ENCODE measurements at places on chromosomes 13 and 19. TPM values are rescaled to one million over a fixed set of nuclear protein-coding genes. Genes with fewer than 3 reads are reported as not detected.

GRCh38 chr13:100853434-100853833 lies 178.8 kb upstream of the TMTC4 start:
- no peak for DNase-seq
- no peaks in the 10 kb centered on the region for H3K27me3 ChIP-seq
- H3K4me1 ChIP-seq = no peaks in the 10 kb centered on the region
- H3K4me3 ChIP-seq = no peak overlapping the region
- no peaks in the 10 kb centered on the region for H3K36me3 ChIP-seq

- H3K4me1 ChIP-seq = no peaks in the 10 kb centered on the region
- no peak for DNase-seq
- H3K27ac ChIP-seq = no peak overlapping the region
- no peaks in the 10 kb centered on the region for H3K27me3 ChIP-seq
- no peaks in the 10 kb centered on the region for H3K36me3 ChIP-seq
Measured at GRCh38 chr13:62129000-62129551, 713.4 kb upstream of the PCDH20 start.

DNA sequence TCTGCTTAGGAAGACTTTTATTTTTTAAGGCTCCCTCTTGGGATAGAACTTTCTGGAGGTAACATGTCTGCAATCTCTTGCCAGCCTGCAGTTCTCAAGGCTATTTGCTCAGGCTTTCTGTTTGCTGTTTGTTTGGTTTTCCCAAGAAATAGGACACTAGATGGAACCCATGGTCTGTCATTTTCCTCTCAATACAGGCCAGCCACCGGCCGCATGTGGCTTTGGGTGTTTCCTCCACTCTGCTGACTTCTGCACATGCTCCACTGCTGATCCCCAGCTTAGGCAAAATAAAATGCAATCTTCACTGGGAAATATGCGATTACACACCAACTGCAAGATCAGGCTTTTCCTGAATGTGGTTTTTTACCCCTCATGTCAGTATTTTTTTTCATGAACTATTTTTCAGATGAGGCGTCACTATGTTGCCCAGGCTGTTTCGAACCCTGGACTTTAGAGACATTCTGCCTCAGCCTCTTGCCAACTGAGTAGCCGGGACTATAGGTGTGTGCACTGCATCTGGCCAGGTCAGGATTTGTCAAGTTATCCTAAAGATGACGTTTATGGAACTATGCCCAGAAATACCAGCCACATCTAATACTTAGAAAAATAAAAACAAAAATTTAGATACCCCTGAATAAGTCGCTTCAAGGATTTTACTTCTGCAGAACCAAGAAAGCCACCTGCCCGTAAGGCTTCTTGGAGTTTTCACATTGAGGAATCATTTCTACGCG lies 94.3 kb upstream of the PABPC3 start:
- H3K27ac ChIP-seq = no peak overlapping the region
- no peak for DNase-seq
- no peaks in the 10 kb centered on the region for H3K36me3 ChIP-seq
- no peaks in the 10 kb centered on the region for H3K4me1 ChIP-seq
- no peaks in the 10 kb centered on the region for H3K27me3 ChIP-seq

DNA sequence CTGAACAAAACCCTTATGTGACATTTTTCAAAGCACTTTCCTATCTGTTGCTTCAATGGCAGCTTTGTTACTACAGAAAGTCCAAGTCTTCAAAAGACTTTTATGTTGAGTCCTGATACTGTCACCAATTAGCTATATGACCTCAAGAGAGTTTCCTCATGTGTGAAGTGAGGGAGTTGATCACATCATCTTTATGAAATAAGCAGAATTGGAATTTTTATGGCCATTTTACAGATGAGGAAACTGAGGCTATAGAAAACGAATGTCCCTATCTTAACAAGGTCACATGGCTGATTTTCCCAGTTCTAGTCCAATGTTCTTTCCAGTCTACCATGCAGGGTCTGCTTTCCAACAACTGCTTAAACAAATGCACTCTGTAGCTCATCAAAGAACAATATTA lies 2.6 kb downstream of the TNFRSF19 start:
- H3K4me1 ChIP-seq = no peaks in the 10 kb centered on the region
- no peaks in the 10 kb centered on the region for H3K36me3 ChIP-seq
- no peak overlapping the region for H3K4me3 ChIP-seq
- H3K27me3 ChIP-seq = no peaks in the 10 kb centered on the region
- H3K27ac ChIP-seq = no peak overlapping the region

DNA sequence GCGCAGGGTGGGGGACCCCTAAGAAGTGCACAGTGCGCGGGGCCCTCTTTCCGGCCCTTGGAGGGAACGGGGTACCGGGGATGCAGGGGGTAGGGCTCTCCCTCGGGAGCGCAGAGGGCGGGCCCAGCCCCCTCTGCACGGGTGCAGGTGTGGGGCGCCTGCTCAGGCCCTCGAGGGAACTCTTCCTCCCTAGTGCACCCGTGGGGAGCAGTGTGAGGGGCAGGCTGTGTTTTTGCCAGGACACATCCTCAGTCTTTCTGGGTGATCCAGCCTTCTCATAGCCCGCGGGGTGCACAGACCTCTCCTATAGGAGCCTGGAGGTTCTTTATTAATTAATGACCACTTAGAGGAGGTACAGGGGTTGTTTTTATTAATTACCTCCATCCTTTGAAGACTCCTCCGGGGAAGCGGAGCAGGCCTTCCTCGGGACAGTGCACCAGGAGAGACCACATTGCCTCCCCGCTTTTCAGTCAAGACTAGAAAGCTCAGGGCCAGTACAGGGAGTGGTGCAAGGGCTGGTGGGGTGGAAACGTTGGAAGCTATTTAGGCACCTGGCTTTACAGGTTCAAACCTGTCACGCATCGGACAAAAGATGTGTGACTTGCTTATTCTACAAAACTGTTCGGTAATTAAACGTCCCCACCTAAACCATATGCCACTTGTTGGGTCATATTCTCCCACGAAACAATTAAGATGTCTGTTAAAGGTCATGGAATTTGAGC lies 598 bp upstream of the GJB6 start:
- no peak for DNase-seq
- no peak overlapping the region for H3K4me3 ChIP-seq
- no peaks in the 10 kb centered on the region for H3K36me3 ChIP-seq
- no peaks in the 10 kb centered on the region for H3K4me1 ChIP-seq
- H3K27me3 ChIP-seq = no peaks in the 10 kb centered on the region
- H3K27ac ChIP-seq = no peak overlapping the region

- H3K27ac ChIP-seq = no peak overlapping the region
- H3K36me3 ChIP-seq = no peaks in the 10 kb centered on the region
- DNase-seq = no peak
- no peaks in the 10 kb centered on the region for H3K4me1 ChIP-seq
Measured at GRCh38 chr13:111399334-111399733, 78.9 kb downstream of the TEX29 start.

- no peaks in the 10 kb centered on the region for H3K27me3 ChIP-seq
- no peak overlapping the region for H3K27ac ChIP-seq
- H3K36me3 ChIP-seq = no peaks in the 10 kb centered on the region
Measured at GRCh38 chr13:110985541-110985940, 70.7 kb upstream of the ANKRD10 start.

GRCh38 chr19:1851654-1852580 lies 3.6 kb upstream of the REXO1 start:
- no peaks in the 10 kb centered on the region for H3K27me3 ChIP-seq
- peak overlapping the region; percentile 21 for H3K4me3 ChIP-seq
- peaks cover 9% of the 10 kb centered on the region for H3K4me1 ChIP-seq
- DNase-seq = no peak
- no peak overlapping the region for H3K27ac ChIP-seq
- H3K36me3 ChIP-seq = no peaks in the 10 kb centered on the region

- DNase-seq = no peak
- H3K27me3 ChIP-seq = no peaks in the 10 kb centered on the region
- H3K27ac ChIP-seq = no peak overlapping the region
- no peaks in the 10 kb centered on the region for H3K4me1 ChIP-seq
Measured at GRCh38 chr13:88628882-88629281, 957.7 kb downstream of the SLITRK5 start.

GRCh38 chr13:34816908-34817665 lies 125.0 kb upstream of the NBEA start:
- no peaks in the 10 kb centered on the region for H3K4me1 ChIP-seq
- H3K36me3 ChIP-seq = no peaks in the 10 kb centered on the region
- H3K27me3 ChIP-seq = no peaks in the 10 kb centered on the region
- no peak for DNase-seq
- no peak overlapping the region for H3K4me3 ChIP-seq
- no peak overlapping the region for H3K27ac ChIP-seq

DNA sequence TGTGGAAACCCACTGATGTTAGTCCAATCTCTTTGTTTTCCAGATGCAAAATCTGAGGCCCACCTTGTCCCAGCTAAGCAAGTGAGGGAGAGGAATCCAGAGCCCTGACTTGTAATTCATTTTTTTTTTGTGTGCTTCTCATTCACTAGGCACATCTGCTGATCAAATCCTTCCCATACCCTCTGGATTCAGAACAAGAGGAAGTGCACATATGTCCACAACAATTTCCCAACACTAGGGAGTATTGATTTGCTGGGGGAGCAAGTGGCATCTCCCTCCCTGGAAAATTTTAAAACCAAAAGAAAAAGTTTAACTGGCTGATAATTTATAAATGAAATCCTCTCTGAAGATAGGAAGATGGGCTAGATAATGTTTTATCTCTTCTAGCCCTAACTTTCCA lies 94.6 kb upstream of the RFC3 start:
- no peaks in the 10 kb centered on the region for H3K27me3 ChIP-seq
- H3K4me3 ChIP-seq = no peak overlapping the region
- H3K36me3 ChIP-seq = no peaks in the 10 kb centered on the region
- DNase-seq = no peak

DNA sequence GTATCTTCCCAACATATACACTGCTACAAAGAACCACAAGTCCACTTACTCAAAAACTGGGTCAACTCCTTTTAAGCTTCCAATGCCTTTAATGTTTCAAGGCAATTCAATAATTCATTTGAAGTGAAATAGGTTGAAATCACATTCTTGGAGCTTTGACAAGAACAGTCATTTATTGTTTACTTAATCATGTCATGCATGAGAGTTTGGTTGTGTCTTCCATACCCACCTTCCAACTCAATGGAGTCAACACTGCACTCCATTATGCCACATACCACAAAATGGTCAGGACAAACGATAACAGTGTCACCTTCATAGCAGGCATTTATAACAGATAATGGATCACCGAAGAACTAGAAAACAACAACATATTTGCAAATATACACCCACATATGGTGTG lies 506.3 kb downstream of the UQCRFS1 start:
- no peak overlapping the region for H3K4me3 ChIP-seq
- no peaks in the 10 kb centered on the region for H3K4me1 ChIP-seq
- no peak for DNase-seq

- H3K4me1 ChIP-seq = peaks cover 24% of the 10 kb centered on the region
- H3K27ac ChIP-seq = peak overlapping the region; percentile 85
- no peak for DNase-seq
- H3K4me3 ChIP-seq = peak overlapping the region; percentile 67
Measured at GRCh38 chr19:33303791-33304345, 1.5 kb upstream of the CEBPA start.

DNA sequence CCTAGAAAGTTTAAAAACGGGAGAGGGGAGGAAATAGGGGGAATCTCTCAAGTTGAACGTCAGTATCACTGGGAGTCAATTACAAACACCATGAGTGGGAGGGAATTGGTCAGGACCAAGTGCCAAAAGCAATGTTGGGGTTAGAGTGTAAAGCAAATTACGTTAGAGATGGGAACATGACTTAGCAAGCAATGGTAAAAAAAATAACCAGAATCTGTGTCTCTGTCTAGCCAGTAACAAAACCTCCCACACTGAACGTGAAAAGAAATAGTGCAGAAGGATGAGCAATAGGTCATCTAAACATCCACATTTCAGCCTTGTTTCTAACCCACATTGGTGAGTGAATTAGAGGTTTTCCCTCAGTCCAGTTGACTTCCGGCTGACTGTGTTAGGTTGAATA lies 242.2 kb downstream of the COG6 start:
- H3K4me3 ChIP-seq = no peak overlapping the region
- H3K4me1 ChIP-seq = no peaks in the 10 kb centered on the region
- H3K27ac ChIP-seq = no peak overlapping the region
- no peak for DNase-seq
- H3K27me3 ChIP-seq = no peaks in the 10 kb centered on the region

GRCh38 chr13:83515268-83516015 lies 366.8 kb downstream of the SLITRK1 start:
- H3K36me3 ChIP-seq = no peaks in the 10 kb centered on the region
- H3K27ac ChIP-seq = no peak overlapping the region
- H3K4me1 ChIP-seq = no peaks in the 10 kb centered on the region
- no peak overlapping the region for H3K4me3 ChIP-seq
- DNase-seq = no peak

The CHAF1A gene
- total RNA-seq = 16.2 TPM

The ELSPBP1 gene
- not detected for total RNA-seq

The PCDH9 gene
- total RNA-seq = 0.57 TPM

The DHDH gene
- total RNA-seq = 55.5 TPM

The DACT3 gene
- total RNA-seq = 0.83 TPM

The GRIN3B gene
- not detected for total RNA-seq

The NDUFB7 gene
- total RNA-seq = 275 TPM
